ENCODE measurements at places on chromosomes 2 and 18.

GRCh38 chr2:100246163-100247145, 75.8 kb downstream of the LONRF2 start:
- no peak for DNase-seq

DNA sequence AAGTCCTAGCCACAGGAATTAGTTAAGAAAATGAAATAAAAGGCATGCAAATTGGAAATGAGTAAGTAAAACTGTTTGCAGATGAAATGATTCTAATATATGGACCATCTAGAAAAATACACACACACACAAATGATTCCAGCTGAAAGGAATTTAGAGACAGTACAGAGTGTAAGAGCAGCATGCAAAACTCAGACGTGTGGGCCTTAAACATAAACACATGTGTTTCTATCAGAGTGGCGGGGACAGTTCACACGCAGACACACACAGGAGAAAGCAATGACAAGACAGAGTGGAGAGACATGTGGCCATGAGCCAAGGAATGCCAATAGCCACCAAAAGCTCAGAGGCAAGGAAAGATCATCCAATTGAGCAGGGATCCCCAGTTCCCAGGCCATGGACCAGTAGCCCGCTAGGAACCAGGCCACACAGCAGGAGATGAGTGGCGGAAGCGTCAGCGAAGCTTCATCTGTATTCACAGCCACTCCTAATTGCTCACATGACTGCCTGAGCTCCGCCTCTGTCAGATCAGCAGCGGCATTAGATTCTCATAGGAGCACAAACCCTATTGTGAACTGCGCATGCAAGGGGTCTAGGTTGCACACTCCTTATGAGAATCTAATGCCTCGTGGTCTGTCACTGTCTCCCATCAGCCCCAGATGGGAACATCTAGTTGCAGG, 155.4 kb downstream of the ARL4C start:
- DNase-seq, result no peak

DNA sequence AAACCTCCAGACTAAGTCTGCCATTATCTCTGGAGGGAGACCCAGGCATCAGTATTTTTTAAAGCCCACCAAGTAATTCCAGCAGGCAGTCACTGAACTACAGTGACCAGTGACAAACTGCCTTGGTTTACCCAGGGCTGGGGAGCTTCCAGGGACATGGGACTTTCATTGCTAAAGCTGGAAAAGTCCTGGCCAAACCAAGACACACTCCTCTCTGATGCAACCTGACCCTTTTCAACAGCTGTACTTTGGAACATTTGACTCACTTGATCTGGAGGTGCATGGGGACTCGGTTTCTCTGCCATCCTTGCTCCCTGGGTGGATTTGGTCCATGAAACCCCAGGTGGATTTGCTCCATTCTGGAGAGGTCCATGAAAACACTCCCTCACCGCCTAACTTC, 7.0 kb downstream of the MRO start:
- DNase-seq, result no peak

DNA sequence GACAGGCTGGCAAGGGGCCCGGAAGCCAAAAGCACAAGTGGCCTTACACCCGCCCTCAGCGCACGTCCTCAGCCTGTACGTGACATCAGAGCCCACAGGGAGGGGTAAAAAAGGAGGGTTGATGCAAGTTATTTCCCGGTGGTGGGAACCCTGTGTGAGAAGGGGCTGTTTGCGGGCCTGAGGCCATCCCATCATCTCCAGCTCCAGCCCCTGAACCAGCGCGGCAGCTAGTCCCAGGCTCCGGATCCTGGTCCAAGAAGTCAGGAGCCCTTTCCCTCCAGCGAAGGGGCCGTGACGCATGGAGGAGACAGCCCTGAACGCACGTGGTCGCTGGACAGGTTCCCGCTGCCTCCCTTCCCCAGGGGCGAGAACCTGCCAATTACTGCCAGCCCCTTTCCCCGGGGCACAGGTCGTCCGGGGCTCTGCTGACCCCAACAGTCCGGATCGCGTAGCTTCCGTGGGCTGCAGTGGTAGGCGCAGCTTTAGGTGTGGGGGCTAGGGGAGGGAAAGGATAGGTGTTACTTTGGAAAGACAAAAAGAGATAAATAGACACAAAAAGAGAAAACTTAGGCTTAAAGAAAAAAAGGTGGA, 1.3 kb upstream of the LRP2 start:
- peak; percentile 36 for DNase-seq

- no peak for DNase-seq
These were observed 513.3 kb downstream of the LRRTM4 start for GRCh38 chr2:77008853-77009252.

- no peak for DNase-seq
These were observed 447.3 kb downstream of the XIRP2 start for GRCh38 chr2:167335541-167335992.

- no peak for DNase-seq
These were observed 36.0 kb upstream of the CDC42EP3 start for GRCh38 chr2:37707393-37707792.

DNA sequence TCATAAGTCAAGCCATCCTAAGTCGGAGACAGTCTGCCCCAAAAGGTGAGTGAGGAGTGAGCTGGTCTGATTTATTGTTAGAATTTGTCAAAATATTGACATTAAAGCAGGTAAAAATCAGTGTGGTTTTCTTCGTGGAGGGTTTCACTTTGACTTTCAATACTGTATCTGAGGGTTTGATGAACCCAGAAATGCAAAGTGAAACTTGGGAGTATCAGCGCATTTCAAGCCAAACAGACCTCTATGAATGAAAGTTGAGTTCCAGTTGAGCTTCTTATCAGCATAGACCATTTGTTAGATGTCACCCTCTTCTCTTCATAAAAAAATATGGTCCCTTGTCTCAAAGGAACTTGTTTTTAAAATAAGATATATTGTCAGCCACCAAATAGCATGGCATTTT, 21.7 kb upstream of the CXCR4 start:
- no peak for DNase-seq

- no peak for DNase-seq
These were observed 126.4 kb downstream of the GFPT1 start for GRCh38 chr2:69260666-69261065.

GRCh38 chr18:55142410-55142809, 183.1 kb upstream of the CCDC68 start:
- DNase-seq, result no peak

DNA sequence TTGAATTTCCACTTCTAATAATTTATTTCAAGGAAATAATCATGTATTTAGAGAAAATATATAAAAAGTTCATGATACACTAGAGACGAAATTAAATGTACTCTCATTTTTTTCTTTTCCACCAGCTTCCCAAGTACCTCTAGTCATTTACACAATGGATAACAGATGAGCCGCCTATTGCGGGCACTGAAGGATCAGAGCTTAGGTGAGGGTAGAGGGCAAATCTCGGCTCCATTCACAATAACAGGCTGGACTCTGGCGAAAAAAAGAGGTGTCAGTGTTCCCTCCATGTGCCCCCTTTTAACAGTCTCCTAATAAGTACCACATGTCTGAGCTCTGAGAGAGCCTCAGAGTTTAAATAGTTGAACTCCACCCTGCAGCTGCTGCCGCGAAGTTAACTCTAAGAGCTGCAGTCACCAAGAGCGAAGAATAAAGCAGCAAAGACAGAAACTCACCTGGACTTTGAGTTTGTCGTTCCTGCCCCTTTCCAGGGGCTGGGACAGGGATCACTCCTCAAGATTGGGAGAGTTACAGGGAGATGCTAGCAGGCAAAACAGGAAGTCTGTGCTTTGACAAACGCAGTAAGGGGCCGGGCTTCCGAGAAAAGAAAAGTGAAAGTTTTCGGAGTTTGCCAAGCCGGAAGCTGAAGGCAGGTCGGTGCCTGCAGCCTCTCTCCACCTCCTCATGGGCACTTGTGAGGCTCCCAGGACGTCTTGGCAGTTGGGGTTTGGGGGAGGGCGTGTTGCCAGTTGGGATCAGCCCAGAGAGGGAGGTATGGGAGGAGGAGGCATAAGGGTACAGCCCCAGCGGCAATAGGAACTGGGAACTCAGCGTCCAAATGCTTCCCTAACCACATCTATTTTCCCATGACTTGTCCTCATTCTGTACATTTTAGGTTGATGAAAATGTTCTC, at the start of gene SP110:
SP110 (minus strand) TSS at position 566 of the 913 bp plus-strand sequence. CDS start 3,057 bp downstream, outside the sequence.
- peak; percentile 92 for DNase-seq

- no peak for DNase-seq
These were observed 87.1 kb upstream of the TFCP2L1 start for GRCh38 chr2:121372082-121372481.

- DNase-seq, result no peak
These were observed 77.8 kb downstream of the RAPGEF4 start for GRCh38 chr2:172813314-172813888.

DNA sequence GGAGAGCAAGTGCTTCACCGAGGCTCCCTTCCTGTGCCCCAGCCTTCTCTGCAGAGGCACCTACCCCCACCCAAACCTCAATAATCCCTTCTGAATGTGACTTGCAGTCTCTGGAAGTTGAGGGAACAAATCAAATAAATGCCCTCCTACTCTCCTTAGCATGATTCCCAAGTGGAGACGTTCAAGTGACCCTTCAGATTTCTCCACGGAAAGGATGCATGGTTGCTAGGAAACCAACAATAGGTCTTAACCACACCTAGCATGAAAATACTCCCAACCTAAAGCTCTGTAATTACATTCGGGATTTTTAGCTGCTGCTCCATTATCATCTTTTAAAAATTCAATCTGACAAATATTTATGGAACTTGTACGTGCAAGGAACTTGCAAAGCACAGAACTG, 50.2 kb upstream of the CABLES1 start:
- DNase-seq, result no peak

Measured in right hindlimb (tissue), 1 donor.